Panc1 (cell line): ENCODE measurements at places on chromosomes 3 and 15. TPM values are rescaled to one million over a fixed set of nuclear protein-coding genes. Genes with fewer than 3 reads are reported as not detected.

The SHC4 gene
- total RNA-seq: 0.10 TPM

DNA sequence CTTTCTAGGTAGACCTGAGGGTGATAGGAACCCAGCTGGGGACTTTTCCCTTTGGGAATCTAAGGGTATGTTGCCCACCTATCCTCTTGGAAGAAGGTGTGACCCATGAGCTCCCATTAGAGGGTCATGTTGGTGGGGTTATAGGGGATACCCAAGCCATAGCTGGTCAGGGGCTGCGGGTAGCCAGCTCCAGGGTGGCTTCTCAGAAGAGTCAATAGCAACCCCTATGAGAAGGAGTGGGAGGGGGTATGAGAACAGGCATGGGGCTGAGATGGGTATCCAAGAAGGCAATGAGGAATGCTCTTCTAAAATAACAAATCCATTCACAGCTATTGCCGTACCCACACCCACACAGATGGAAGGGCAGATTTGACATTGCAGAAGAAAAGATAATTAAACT is 217.8 kb downstream of the UACA start:
- no peaks in the 10 kb centered on the region for H3K36me3 ChIP-seq
- H3K27ac ChIP-seq: no peak overlapping the region
- H3K27me3 ChIP-seq: no peaks in the 10 kb centered on the region
- no peak for DNase-seq
- H3K4me3 ChIP-seq: no peak overlapping the region
- H3K4me1 ChIP-seq: no peaks in the 10 kb centered on the region

DNA sequence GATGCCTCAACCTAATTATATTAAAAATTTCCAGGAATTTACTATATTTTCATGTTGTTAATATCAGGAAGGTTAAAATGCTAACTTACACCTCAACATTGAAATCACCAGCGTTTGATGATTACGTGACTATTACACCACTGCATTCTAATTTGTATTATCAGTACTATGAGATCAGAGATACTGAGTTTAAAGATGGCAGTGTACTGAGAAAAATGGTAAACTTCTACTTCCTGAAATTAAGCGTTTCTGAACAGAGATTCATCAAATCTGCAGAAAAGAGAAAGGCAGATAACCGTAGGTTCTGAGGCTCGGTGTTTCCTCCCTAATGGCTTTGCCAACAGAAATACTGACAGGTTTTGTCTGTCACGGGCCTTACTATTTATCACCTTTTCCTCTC is 69.9 kb downstream of the CRTC3 start:
- H3K4me3 ChIP-seq: no peak overlapping the region
- H3K36me3 ChIP-seq: no peaks in the 10 kb centered on the region
- no peaks in the 10 kb centered on the region for H3K27me3 ChIP-seq
- no peak for DNase-seq

- no peaks in the 10 kb centered on the region for H3K4me1 ChIP-seq
- H3K36me3 ChIP-seq: peaks cover 11% of the 10 kb centered on the region; the same call in 1 of the 2 replicates
- DNase-seq: no peak
- no peak overlapping the region for H3K27ac ChIP-seq
- H3K4me3 ChIP-seq: no peak overlapping the region
These were observed 123.6 kb downstream of the KLHL25 start for GRCh38 chr15:85671156-85671555.

DNA sequence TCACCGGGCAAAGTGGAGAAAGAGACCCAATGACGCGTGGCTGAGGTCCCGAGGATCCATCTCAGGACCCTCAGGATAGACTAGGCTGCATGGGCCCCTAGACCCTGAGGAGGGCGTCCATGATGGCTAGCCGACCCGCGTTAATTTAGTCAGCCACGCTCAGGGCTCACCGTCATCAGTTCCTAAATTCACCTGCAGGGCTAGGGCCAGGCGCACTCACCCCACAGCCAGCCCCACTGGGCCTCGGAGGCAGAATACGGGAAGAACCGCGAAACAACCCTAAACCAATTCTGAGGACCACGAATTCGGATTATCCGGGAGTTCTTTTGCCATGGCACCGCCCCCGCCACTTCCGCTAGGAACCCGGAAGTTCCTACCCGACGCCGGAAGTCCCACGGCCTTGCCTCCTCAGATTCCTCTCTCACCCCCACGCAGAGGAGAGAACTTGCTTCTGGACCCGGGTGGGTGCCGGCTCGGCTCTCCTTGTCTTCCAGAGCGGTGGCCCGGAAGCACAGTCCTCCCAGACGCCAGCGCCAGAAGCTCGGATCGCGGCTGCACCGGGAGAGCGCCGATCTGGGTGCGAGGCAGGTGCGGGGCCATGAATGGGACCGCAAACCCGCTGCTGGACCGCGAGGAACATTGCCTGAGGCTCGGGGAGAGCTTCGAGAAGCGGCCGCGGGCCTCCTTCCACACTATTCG is at the start of the genes EAF1 and METTL6:
Gene EAF1 (plus strand): TSS at position 417 of the 699 bp plus-strand sequence. CDS start 182 bp downstream, at position 599.
Gene METTL6 (minus strand): TSS at position 363 of the 699 bp plus-strand sequence. CDS start 1,033 bp downstream, outside the sequence.
- H3K27ac ChIP-seq: peak within 1 kb of the TSS; percentile 88
- no peaks in the 10 kb centered on the region for H3K27me3 ChIP-seq
- peaks cover 8% of the 10 kb centered on the region for H3K4me1 ChIP-seq
- peak within 1 kb of the TSS; percentile 90 for H3K4me3 ChIP-seq

The DZIP1L gene
- total RNA-seq: 11.1 TPM

DNA sequence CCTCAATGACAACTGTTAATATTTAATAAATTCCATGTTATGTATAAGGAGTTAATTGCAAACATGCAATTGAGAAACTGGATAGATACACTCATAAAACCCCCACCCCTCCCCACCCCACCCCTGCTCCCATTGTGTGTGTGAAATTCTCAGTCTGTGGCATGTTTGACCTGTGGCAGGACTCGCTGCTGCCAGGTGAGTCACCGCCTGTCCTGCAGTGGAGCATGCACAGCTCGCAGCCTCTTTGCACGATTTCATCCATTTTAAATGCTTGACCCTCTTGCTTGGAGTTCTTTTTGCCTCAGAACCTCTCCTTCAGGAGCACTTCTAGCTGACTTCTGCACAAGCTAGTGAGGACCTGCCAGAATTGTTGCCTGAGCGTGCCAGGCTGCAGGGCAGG is 5.3 kb upstream of the APEH start:
- no peak overlapping the region for H3K4me3 ChIP-seq
- no peak overlapping the region for H3K27ac ChIP-seq

The CAMK2N2 gene
- total RNA-seq: 5.7 TPM

DNA sequence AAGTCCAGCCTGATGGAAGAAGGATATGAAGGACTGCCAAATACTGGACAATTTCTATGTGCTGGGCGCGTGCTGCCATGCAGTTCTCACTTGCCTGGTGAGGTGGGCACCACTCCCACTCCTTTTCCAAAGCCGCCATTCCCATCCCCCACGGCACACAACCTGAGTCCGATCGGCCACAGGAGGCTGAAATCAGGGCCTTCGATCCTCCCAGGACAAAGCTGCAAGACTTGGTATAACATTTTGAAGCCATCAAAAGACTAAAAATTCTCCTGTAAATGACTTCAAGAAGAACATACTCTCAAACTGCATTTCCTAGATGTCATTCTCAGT is 3.1 kb upstream of the MAP6D1 start:
- H3K36me3 ChIP-seq: no peaks in the 10 kb centered on the region
- H3K27ac ChIP-seq: no peak overlapping the region
- H3K4me1 ChIP-seq: peaks cover 17% of the 10 kb centered on the region

DNA sequence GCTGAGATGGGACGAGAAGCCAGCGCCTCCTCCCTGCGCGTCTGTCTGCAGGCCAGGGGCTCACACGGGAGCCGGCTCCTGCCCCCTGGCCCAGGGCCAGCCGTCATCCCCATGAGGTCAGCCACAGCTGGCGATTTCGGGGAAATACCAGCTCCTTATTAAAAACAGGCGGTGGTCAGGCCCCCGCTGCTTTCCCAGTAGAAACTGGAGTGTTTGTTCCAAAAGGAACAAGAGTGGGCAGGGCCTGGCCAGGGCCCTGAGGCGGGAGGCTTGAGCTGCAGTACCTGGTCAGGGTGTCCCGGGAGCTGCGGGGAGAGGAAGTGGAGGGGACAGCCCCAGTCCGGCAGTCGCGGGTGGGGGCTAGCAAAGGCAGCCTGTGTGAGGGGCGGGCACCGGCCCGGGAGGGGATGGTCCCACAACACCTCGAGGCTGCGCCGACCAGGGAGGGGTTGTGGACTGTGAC is 17.8 kb downstream of the MYL3 start:
- peak overlapping the region; percentile 32 for H3K4me3 ChIP-seq
- no peak for DNase-seq
- no peak overlapping the region for H3K27ac ChIP-seq

DNA sequence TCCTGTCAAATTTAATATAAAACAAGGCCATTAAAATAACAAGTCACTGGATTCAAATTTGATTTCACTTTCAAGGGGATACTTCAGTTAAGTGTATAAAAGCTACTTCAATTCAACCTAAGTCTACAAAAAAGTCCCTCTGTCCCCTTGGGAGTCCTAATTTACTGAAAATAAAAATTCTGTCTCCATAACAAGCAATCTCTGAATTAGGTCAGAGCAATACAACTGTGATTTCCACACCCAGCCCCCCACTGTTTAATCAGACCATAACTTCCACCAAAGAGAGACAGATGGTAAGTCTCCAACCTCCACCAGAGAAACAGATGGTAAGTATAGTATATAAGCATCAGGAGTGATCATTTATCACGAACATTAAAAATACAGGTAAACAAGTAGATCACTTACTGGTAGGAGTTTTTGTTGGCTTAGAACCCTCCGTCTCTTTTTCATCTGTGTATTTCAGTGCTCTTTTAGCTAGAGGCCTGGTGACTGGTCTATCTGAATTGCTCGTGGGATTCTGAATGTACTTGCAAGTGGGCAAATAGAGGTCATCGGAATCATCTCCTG is 12.1 kb downstream of the SGO1 start:
- no peak overlapping the region for H3K27ac ChIP-seq
- H3K4me3 ChIP-seq: no peak overlapping the region
- no peak for DNase-seq

GRCh38 chr15:72237029-72237852 is 6.3 kb upstream of the PKM start:
- peaks cover 22% of the 10 kb centered on the region for H3K4me1 ChIP-seq
- H3K4me3 ChIP-seq: no peak overlapping the region; the same call in 1 of the 2 replicates
- H3K27me3 ChIP-seq: no peaks in the 10 kb centered on the region

- H3K4me3 ChIP-seq: no peak overlapping the region
- no peaks in the 10 kb centered on the region for H3K27me3 ChIP-seq
- DNase-seq: no peak
- H3K4me1 ChIP-seq: no peaks in the 10 kb centered on the region
- H3K27ac ChIP-seq: no peak overlapping the region
These were observed 113.2 kb downstream of the EEFSEC start for GRCh38 chr3:128266453-128266852.

GRCh38 chr3:111547631-111548030 is 5.6 kb downstream of the CD96 start:
- no peak overlapping the region for H3K4me3 ChIP-seq
- no peaks in the 10 kb centered on the region for H3K4me1 ChIP-seq
- no peaks in the 10 kb centered on the region for H3K27me3 ChIP-seq
- no peaks in the 10 kb centered on the region for H3K36me3 ChIP-seq

GRCh38 chr3:108320746-108321350 is 24.5 kb downstream of the HHLA2 start:
- H3K27ac ChIP-seq: no peak overlapping the region
- no peak overlapping the region for H3K4me3 ChIP-seq
- no peaks in the 10 kb centered on the region for H3K4me1 ChIP-seq

DNA sequence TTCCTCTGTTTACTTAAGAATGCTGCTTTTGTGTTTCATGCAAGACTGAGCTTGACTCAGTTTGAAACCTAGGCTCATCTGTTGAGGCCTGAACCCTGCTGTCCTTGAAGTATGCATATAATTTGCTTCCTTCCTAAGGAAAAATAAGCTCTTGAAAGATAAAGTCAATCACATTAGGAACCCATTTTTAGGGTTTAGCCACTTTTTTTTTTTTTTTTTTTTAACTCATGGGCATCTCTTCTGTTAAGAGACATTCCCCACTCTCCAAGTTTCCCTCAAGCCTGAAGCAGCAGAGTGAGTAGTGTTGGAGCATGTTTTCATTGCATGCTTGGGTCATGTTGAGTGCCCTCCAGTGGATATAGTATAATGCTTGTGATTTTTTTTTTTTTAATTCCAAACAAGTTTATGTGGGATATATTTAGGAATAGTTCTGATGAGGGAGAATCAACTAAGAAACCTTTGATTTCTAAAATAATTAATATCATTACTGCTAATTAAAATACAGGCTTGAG is 3.6 kb downstream of the CTNNB1 start:
- H3K27me3 ChIP-seq: no peaks in the 10 kb centered on the region
- H3K36me3 ChIP-seq: peaks cover 2% of the 10 kb centered on the region; the same call in 1 of the 2 replicates
- peaks cover 28% of the 10 kb centered on the region for H3K4me1 ChIP-seq
- no peak overlapping the region for H3K4me3 ChIP-seq

DNA sequence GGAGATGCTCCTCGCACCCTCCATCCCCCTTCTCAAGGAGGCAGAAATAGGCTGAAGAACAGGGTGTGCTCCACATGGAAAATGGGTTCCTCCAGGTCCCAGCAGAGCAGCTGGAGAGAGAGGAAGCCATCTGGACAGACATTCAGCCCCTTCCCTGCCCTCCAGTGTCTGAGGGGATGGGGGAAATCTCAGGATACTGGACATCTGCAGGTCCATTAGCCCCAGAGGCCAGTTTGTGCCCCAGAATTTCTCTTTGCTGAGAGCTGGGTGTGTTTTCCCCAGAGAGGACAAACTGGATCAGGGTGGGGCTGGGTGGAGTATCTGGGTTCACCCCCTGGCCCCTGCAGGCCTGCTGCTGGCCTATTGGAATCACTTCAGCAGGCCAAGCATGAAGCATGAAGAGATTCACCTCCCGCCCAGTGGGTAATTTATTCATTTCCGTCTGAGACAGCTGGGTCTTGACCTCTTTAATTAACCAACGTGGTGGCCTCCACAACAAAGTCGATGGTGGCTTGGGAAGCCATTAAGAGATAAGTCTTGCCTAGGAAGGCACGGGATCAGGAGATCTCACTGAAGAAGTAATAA is 4.6 kb downstream of the FAM3D start:
- no peak overlapping the region for H3K27ac ChIP-seq
- H3K27me3 ChIP-seq: no peaks in the 10 kb centered on the region; the same call in 1 of the 2 replicates
- H3K4me1 ChIP-seq: no peaks in the 10 kb centered on the region
- H3K36me3 ChIP-seq: no peaks in the 10 kb centered on the region
- no peak overlapping the region for H3K4me3 ChIP-seq
- DNase-seq: no peak

GRCh38 chr15:42185801-42186200 is 22.3 kb downstream of the VPS39 start:
- peaks cover 22% of the 10 kb centered on the region for H3K36me3 ChIP-seq
- no peaks in the 10 kb centered on the region for H3K4me1 ChIP-seq
- H3K4me3 ChIP-seq: no peak overlapping the region
- H3K27me3 ChIP-seq: no peaks in the 10 kb centered on the region
- DNase-seq: no peak

The PDE8A gene
- total RNA-seq: 40.0 TPM

The ZCWPW2 gene
- 0.82 TPM for total RNA-seq

The SAMMSON gene
- total RNA-seq: not detected

The SUCNR1 gene
- not detected for total RNA-seq

GRCh38 chr3:69178838-69179739 is 56.7 kb upstream of the LMOD3 start:
- H3K27ac ChIP-seq: no peak overlapping the region
- no peak overlapping the region for H3K4me3 ChIP-seq
- H3K27me3 ChIP-seq: no peaks in the 10 kb centered on the region
- DNase-seq: no peak
- H3K4me1 ChIP-seq: no peaks in the 10 kb centered on the region

The CD96 gene
- not detected for total RNA-seq
